Activated naive CD4-positive, alpha-beta T cell treated with anti-CD3 and anti-CD28 coated beads for 36 hours (primary cell): ENCODE measurements at places on chromosomes 2 and 18. TPM values are rescaled to one million over a fixed set of nuclear protein-coding genes. Genes with fewer than 3 reads are reported as not detected.

GRCh38 chr2:47535073-47535472, 132.1 kb downstream of the MSH2 start:
- no peak for DNase-seq

DNA sequence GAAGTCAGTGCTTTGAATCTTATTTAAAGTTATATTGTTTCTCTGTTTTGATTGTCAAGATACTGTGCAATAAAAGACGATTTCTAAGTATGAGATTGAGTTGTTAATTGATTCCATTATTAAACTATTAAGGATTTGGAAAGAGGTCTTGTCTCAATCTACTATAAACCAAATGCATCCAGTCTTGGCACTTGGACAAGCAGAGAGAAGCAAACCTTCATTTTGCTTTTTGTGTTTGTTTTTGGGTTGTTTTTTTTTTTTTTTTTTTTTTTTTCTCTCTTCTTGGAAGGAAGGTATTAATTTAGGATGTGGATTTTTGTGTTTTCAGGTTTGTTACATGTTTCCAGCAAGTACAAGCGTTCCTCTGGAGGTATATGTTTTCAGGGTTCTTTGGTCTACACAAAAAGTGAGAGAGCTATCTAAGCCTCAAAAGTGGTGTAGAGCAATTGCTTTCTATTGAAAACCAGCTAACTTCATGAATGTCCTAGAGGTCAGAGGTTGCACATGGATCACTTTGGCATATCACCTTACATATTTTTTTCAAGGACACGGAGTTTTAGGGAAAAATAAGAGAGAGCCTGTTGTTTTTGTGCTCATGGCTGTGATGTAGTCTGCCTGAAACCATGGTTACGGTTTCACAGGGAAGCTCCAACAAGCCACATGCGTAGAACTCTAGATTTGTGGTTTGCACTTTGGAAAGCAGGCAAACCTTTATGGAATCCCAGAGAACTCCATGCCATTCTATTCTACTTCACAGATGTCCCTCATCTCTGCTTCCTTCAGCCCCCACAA, 1.8 kb downstream of the PRKCE start:
- no peak for DNase-seq

Gene DPYSL5
- total RNA-seq = 0.07 TPM

DNA sequence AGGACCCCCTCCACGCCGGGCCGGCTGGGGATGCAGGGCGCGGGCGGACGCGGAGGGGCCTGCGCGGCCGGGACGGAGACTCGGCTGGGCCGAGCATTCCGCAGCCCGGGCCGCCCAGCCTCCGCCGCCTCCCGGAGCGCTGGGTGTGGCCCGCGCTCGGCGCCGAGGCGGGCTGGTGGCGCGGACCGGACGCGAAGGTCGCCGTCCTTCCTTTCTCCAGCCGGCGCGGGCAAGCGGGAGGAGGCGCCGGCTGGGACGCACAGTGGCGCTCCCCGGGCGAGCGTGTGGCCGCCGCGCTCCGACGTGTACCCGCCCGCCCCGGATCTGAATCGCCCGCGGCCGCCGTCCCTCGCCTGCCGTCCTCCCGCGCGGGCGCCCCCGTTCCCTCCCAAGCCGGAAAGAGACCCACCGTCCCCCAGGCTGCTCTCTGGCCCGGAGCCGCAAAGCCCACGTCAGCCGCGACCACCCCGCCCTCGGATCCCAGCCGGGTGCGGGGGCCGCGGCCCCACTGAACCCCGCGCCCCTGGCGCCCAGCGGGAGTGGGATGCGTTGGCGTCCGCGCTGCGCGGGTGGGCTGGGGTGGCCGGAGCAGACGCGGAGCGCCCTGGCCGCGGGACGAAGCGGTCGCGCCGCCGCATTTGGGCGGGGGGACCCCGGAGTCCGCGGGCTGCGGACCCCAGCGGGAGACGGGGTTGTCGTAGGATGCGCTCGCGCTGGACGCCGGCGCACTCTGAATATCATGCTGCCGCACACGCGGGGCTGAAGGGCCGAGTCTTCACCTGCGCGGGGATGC, 634 bp downstream of the SPATS2L start:
- DNase-seq = peak; percentile 21

- no peak for DNase-seq
Observed at GRCh38 chr18:47995654-47996053, 65.2 kb upstream of the SMAD2 start.

DNA sequence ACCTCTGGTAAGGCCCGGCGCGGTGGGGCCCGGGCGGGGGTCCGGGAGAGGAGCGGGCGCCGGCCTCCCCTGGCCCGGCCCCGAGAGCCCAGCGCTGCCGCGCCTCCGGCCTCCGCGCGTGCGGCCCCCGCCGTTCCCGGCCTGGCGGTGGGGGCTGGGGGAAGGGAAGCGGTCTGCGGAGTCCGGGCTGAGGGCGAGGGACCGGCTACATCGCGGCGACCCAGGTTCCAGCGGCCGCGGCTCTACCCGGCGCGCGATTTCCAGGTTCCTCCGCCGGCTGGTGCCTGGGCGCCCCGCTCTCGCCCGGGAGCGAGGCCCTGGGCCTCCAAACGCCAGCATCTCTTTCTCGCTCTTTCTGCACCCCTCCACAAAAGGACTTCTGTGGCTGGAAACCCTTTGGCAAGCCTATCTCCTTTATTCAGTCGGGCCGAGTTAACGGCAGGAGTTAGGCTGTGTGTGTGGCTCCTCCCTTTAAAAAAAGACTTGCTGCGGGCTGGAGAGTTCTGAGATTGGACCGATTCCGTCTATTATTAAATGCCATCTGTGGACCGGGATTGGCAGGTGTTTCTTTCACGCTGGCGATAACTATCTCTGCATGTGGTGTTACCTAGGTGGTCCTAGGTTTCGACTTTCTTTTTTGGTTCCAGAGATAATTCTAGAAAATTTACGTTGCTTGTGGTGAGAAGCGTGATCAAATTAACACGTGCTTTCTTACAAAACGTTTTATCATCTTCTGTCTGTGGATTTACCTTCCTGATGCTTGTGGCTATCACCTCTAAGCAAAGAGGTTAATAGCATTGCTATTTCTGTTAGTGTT, 592 bp downstream of the ME2 start:
- DNase-seq = peak; percentile 24

DNA sequence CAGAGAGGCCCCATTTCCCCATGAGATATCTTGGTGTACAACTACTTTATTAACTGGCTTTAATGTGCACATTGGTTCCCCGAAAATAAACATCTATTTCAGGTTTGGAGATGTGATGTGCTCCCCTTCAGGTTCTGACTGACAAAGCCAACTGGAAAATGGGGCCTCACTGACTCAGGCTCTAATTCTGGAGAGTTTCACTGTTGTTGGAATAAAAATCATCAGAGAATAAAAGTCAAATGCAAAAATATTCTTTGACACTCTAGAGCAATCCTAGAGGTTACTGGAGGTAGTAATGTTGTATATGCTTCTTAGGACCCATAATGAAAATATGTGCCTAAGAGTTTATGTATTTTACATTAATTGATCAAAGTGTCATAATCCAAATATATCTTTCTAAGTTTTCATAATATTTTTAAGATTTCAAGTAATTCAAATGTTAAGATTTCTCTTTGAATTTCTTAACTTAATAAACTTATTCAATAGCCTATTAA, 189.9 kb upstream of the COL3A1 start:
- DNase-seq = no peak

Gene MC2R
- total RNA-seq = not detected

- DNase-seq = no peak
Observed at GRCh38 chr18:36829362-36830157, 633 bp downstream of the KIAA1328 start.

Gene FNDC4
- not detected for total RNA-seq
